ENCODE measurements at places on chromosomes 3 and 15.

DNA sequence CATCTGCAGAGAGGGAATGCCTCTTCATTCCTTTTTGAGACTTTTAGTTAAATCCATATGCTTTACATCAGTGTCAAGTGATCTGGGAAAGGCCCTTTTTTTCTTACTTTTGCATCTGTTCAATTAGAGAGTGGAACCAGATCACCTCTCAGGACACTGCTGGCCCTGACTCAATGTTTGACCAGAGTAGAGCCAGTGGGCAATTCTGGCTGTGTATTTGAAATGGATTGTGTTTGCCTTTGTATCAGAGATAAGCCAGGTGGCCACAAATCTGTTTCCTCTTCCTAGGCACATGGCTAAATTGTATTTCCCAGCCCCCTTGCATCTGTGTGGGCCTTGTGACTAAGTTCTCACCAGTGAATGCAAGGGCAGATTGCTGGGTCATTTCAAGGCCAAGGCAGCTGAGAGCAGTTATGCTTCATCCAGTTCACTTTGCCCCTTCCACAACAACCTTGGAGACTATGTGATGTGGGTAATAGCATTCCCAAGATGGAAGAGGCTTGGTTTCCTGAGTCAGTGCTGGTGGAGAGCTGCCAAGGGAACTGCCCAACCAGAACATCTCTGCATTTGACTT is 75.6 kb upstream of the CACNA2D3 start:
- no peak for DNase-seq

DNA sequence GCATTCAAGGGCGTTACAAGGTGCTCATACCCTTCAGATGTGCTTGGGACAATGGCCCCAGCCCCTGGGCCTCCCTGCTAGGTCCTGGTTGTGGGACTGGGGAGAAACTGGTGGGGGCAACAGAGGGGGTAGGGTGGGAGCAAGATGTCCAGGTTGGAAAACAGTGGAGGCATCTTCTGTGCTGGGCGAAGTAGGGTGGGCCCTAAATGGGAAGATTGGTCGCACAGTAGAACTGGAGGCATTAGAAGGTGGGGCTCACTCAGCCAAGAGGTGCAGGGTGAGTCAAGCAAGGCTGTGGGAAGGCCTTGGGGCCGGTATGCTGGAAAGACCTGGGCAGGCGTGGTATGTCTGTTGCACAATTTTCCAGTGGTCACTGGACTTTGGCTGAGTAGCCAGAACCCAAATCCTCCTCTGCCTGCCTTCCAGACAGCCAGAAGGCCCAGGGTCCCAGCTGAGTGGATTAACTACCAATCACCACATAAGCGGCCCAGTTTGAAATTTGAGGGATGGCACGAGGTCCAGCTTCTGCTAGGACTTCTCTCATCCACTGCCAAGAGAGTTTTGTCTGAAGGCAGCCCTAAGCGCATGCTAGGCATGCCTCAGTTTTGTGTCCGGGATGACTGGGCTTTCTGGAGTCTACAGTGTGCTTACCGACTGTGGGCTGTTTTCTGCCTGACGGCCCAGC is 74.5 kb downstream of the LSM3 start:
- DNase-seq = no peak

DNA sequence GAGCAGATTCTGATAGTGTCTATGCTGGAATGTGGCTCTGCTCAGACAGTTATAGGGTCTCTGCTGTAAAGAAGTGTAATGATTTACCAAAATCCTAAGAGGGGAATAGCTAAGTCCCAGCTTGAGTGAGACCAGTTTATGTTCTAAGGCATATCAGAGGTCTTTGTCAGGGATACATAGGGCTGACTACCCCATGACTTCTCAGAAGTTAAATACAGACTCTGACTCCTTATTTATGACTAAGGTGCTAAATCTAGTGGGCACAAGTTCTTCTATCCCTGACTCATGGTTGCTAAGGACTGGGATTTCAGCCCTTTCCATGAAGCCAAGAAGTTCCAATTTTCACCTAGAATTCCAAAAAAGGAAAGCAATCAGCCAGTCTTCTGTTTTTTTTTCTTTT is 192.6 kb upstream of the POU1F1 start:
- DNase-seq = no peak

DNA sequence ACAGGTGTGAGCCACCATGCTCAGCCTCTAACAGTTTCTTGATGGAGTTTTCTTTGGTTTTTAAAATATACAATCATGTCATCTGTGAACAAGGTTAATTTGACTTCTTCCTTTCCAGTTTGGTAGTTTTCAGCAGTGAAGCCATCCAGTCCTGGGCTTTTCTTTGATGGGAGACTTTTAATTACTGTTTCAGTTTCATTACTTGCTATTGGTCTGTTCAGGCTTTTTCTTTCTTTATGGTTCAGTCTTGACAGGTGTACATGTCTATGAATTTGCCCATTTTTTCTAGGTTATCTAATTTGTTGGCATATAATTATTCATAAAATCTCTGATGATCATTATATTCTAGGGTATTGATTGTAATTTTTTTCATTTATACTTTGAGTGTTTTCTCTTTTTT is 36.8 kb downstream of the PFN2 start:
- DNase-seq = no peak

- DNase-seq = no peak
Observed at GRCh38 chr3:61443886-61444285, 117.5 kb upstream of the PTPRG start.

GRCh38 chr15:85142312-85142711 is 160.7 kb downstream of the PDE8A start:
- no peak for DNase-seq

DNA sequence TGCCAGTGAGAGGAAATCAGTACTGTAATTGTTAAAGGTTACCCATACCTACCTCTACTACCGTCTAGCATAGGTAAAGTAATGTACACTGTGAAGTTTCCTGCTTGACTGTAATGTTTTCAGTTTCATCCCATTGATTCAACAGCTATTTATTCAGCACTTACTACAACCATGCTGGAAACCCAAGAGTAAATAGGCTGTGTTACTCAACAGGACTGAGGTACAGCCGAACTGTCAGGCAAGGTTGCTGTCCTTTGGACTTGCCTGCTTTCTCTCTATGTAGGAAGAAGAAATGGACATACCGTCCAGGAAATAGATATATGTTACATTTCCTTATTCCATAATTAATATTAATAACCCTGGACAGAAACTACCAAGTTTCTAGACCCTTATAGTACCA is 265.5 kb downstream of the NR2F2 start:
- no peak for DNase-seq

GRCh38 chr3:39325236-39325635 is 4.3 kb upstream of the CCR8 start:
- DNase-seq = no peak

DNA sequence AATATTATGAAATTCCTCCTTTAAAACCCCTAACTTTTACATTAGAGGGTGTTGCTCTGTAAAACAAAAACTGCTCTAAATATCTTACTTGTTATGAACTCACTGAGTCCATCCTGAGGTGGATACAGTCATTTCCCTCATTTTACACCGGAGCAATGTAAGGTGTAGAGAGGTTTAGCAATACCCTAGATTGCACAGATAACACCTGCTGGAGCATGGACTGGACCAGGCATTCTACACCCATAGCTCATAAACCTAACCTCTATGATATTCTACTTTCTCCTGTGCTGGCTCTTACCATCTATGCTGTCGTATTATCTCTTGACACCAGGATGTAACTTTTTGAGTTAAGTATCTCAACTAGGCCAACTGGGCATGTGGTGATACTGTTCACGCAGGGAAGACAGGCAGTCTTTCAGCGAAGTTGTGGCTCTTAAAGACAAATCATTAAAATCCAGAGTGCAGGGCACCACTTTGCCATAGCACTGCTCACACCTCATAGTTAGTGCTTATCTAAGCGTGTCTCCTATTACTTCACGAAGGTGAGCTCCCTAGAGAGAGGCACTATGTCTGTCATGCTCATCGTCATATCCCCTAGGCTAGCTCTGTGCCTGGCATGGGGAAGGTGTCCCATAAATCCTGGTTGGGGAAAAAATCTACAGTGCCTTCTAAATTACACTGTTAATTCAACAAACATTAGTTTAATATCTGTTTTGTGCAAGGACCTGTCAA is 100.1 kb upstream of the SLC2A2 start:
- no peak for DNase-seq

- peak; percentile 66 for DNase-seq
Observed at GRCh38 chr3:88113311-88114162, 36.2 kb upstream of the C3orf38 start.

- DNase-seq = no peak
Observed at GRCh38 chr3:101861212-101861788, 12.0 kb downstream of the NFKBIZ start.

DNA sequence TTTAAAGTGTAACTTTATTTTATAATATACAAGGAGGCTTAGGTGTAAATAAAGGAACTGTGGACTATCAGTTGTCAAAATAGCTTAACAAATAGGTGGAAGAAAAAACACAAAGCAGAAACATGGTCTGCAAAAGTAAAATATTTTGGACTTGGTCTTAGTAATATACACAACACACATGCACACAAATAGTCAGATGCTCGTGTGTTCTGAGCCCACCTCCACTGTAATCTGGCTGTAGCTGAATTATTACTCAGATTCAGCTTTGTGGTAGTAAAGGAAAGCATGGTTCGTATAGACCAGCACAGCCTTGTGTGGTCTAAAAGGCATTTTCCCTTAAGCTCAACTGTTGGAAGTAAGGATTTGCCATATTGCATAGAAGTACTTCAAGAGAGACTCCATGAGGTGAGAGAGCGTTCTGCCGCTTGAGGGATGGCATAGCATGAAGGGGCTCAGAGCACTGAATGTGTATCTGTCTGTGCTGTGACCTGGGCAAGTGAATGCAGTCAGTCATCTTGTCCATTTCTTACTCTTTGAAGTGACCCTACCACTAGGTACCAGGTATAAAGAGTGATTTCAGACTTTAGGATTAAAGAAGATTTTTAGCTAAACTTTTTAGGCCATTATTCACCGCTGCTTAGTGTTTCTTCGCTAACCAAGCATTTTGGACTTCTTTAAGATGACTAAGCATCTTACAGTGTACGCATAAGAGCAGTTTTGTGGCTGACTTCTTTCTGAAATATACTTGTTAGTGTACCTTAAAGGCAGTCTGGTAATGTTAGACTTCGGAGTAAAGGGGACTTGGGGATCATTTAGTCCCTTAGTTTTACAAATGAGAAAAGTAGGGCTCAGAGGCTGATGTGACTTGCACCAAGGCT is 15.2 kb downstream of the TPM1 start:
- no peak for DNase-seq

GRCh38 chr3:180358179-180358578 is 243.8 kb upstream of the TTC14 start:
- no peak for DNase-seq

DNA sequence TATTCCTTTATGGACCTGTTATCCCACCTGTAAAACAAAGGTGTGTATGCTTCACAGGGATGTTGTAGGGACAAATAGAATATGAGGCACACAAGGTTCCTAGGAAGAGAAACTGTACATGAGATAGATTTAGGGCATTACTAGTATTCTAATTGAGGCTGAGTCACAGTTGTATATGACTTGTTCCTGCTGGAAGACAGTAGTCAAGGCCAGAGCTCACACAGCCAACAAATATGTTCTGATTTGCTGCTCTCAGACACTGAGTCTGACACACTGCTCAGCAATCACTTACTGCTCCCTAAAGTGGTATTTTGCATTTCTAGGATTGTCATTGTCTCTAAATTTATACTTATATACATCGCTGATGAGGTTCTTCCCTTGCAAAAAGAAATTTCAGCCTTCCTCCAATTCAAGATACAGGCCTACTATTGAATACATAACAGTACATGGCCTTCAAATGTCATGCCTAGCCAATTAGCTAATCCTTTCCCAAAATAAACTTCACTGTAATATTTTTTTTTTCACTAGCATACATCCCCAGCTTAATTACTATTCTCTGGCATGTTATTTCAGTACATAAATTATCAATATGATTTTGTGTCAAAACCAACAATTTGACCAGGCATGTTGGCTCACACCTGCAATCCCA is 69.8 kb downstream of the TIGIT start:
- no peak for DNase-seq

DNA sequence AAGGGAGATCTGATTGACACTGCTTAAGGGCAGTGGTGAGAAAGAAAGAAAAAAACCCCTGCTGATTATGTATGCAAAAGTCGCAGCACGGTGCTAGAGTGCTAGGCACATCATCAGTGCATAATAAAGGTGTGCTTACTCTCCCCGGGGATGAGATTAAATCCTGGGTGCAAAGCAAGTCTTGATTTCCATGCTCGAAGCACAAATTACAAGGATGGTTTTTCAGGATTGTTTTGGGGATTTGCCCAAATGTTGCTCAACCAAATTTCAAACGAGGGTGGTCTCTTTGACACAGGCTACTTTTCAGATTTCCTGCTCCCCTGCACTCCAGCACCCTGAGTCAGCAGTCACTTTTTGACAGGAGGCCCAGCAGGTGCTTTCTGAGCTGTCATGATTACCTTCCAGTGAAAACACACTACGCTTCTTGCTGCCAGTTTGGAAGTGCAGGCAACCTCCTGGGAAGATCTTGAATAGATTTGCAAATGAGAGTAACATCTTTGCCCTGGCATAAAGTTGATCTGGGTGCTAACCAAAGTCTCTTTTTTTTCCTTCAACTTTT is 167.5 kb upstream of the TRIM42 start:
- no peak for DNase-seq

GRCh38 chr3:3664935-3665334 is 134.3 kb upstream of the LRRN1 start:
- DNase-seq = no peak

DNA sequence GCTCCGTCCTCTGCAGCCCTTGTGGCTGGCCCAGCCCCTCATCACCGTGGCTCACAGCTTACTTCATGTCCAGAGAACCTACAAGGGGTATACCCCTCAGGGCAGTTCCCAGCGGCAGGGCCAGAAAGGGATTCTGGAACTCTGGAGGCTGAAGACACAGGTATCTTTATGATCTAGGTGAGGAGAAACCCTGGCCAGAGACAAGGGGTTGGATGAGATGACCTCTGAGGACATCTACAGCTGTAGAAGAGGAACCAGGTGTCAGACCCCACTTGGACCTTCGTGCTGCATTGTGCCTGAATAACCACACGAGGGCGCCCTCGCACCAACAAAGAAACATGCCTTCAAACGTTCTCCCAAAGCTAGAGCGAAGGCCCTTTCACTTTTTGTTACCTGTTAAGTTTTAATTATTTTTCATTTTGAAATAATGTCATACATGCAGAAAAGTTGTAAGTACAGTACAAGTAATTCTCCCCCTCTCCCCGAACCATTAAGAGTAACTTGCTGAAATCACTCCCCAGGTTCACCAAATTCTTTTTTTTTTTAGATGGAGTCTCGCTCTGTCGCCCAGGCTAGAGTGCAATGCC is 118.7 kb upstream of the SMAD3 start:
- peak; percentile 71 for DNase-seq
